Liver (tissue), 10 donors: ENCODE measurements at places on chromosomes 13 and 19. TPM values are rescaled to one million over a fixed set of nuclear protein-coding genes. Genes with fewer than 3 reads are reported as not detected.

GRCh38 chr13:80299046-80299445 lies 41.9 kb downstream of the SPRY2 start:
- DNase-seq: no peak

- DNase-seq: no peak
Measured at GRCh38 chr19:44742330-44743061, 6.0 kb upstream of the BCL3 start.

Gene BEST2
- total RNA-seq: not detected

Gene CRX
- not detected for total RNA-seq

Gene TICAM1
- total RNA-seq: 2.1 TPM

Gene C13orf46
- not detected for total RNA-seq

DNA sequence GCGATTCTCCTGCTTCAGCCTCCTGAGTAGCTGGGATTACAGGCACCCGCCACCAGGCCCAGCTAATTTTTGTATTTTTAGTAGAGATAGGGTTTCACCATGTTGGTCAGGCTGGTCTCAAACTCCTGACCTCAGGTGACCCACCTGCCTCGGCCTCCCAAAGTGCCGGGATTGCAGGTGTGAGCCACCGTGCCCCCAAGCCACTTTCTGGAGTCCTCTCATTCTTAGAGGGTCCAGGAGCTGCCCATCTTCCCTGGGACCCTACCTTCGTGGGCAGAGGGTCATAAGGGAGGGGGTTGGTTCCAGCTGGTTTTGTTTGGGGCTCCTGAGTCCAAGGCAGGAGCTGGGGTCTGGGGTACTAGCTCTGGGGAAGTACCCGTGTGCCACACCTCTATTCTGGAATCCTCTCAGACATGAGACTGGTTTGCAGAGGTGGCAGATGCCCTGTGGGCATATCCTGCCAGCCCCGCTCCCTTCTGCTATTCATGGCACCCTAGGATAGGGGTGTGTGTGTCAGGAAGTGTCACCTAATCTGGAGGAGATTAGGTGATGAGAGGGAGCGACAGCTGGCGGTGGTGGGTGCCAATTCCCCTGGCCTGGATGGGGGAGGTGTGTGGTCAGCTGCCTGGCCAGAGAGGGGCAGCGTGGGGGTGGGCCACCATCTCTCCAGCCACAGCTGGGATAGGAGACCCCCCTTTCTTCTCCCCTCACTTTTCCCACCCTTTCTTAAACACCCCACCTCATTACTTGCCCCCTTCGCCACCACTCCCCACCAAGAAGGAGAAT lies 2.1 kb downstream of the PRMT1 start:
- no peak for DNase-seq

DNA sequence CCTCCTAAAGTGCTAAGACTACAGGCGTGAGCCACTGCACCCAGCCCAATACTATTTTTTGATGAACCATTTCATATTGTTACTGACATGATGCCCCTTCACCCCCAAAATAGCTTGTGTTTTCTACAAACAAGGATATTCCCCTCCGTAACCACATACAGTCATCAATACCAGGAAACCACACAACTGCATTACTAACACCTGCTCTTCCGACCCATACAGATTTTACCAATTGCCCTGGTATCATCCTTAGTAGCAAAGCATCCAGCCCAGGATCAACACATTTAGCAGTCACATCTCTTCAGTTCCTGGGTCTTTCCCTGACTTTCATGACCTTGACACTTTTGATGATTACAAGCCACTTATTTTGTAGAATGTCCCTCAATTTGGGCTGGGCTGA lies 33.6 kb downstream of the KCTD15 start:
- DNase-seq: no peak

GRCh38 chr19:10120538-10121189 lies 965 bp upstream of the EIF3G start:
- no peak for DNase-seq

GRCh38 chr13:91459485-91459884 lies 61.1 kb downstream of the GPC5 start:
- DNase-seq: no peak

Gene ATXN8OS
- not detected for total RNA-seq

DNA sequence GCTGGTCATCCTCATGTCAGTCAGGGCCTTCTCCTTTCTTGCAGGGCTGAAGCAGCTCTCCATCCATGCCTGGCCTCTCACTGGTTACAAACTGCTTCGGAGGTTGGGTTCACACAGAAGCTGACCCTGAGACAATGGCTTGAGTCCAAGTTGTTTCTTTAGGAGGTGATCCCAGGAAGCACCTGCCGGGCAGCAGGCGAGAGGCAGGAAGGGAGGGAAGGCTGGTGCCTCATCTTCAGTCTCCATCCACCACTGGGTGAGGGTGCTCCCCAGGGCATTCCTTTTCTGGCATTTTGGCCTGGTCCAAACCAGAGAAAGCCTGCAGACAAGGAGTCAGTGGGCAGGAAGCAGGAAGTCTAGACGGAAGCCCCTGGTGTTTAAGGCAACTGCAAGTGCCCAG lies 17.6 kb upstream of the SPATA13 start:
- no peak for DNase-seq

DNA sequence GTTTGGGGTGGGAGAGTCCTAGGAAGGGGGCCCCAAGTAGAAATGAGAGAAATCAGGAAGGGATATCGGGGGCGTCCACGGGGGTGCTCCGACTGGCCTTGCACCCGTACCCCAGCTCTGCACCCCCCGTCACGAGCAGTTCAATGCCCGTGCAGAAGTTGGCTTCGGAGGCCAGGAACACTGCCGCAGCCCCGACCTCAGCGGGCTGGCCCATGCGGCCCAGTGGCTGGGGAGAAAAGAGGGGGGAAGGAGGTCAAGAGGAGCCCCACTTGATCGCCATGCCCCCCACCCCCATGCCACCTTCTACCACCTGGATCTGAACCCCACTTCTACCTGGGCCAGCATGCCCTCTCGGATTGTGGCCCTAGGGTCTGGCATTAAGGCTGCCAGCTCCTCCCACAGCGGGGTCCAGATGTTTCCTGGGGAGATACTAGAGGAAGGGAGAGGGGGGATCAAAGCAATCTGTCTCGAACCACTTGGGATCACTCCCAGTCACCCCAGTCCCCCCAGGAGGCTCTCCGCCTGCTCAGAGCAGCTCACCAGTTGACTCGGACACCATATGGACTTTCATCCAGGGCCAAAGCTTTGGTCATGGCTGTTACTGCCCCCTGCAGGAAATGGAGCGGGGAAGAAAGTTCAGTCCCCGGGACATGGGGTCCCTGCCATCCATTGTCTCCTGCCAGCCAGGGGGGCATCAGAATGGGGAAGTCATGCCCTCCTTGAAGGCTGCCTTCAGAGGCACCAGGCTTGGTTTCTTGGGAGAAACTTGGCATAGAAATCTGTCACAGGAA lies 2.5 kb upstream of the BCAT2 start:
- DNase-seq: no peak

- DNase-seq: no peak
Measured at GRCh38 chr13:73997964-73998363, 136.2 kb downstream of the KLF12 start.

Gene TSKS
- 0.08 TPM for total RNA-seq

DNA sequence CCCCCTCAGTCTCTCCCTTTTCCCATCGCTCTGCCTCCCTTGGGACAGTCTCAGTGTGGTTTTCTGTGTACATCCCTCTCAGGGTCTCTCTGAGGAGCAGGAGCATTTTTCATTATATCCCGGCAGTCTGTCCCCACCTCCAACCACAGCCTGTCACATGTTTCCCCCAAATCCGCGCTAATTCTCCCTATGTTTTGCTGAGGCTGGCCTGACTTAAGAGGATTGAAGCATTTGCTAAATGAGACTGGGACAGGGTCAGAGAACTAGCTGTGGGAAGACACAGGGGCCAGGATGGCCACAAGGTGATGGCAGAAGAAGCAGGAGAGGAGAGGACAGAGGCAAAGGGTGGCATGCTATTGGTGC lies 5.5 kb downstream of the TPRX1 start:
- DNase-seq: no peak

DNA sequence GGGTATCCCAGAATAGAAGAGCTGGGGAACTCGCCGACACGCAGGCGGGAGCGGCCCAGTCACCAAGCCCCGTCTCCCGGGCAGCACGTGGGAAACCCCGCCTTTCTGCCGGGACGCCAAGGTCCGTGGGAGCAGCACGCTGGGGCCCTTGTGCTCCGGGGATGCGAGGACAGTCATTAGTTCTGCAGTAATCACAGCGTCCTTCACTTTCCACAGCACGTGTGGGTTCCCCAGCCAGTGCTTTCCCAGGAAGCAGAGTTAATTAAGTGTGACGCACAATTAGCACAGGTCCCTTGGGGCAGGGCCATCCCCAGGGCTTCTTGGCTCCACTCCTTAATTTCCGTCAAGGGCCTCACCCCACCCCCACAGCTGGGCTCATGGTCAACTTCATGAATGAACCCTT lies 64.3 kb upstream of the C13orf46 start:
- DNase-seq: no peak

DNA sequence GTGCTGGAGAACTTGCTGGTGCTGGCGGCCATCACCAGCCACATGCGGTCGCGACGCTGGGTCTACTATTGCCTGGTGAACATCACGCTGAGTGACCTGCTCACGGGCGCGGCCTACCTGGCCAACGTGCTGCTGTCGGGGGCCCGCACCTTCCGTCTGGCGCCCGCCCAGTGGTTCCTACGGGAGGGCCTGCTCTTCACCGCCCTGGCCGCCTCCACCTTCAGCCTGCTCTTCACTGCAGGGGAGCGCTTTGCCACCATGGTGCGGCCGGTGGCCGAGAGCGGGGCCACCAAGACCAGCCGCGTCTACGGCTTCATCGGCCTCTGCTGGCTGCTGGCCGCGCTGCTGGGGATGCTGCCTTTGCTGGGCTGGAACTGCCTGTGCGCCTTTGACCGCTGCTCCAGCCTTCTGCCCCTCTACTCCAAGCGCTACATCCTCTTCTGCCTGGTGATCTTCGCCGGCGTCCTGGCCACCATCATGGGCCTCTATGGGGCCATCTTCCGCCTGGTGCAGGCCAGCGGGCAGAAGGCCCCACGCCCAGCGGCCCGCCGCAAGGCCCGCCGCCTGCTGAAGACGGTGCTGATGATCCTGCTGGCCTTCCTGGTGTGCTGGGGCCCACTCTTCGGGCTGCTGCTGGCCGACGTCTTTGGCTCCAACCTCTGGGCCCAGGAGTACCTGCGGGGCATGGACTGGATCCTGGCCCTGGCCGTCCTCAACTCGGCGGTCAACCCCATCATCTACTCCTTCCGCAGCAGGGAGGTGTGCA lies 587 bp downstream of the S1PR4 start:
- no peak for DNase-seq

- no peak for DNase-seq
Measured at GRCh38 chr13:100646030-100646673, 28.4 kb downstream of the TMTC4 start.

DNA sequence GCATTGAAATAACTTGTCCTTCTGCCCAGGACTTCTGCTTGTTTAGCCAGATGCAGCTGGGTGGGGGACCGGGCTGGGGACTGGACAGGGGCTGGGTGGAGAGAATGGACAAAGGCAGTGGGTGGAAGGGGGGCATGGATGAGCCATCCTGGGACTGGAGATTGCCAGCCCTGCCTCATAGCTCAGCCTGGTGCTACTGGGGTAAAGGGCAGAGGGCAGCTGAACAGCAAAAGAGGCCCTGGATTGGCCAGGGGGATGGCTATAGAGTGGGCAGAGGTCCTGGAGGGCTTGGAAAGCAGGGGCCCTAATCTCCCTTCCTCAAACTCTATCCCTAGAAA lies 17.7 kb upstream of the PLAUR start:
- no peak for DNase-seq

DNA sequence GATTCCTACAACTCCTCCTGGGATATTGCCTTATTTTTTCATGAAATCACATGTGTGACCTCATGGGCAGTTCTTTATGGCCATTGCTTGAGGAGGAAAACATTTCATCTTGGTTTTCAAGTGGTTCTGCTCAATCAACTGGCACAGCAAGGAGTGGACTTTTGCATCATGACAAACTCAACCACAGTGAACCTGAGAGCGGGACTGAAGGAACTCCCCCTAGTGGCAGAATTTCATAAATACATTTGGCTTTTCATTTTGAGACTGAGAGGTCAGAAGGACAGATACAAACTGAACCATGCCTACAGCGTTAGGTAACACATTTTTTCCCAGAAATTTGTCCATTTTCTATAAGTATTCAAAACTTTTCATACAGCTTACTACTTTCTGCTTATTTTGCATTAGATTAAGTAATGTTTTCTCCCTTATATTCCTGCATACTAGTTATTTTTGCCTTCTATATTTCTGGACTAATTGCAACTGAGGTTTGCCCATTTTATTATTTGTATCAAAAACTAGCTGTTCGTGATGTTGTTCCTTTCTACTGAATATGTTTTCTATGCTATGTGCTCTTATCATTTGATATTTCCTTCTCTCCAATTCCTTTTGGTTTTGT lies 13.4 kb upstream of the SIGLEC12 start:
- no peak for DNase-seq

GRCh38 chr13:67651908-67652465 lies 421.9 kb upstream of the PCDH9 start:
- DNase-seq: no peak

DNA sequence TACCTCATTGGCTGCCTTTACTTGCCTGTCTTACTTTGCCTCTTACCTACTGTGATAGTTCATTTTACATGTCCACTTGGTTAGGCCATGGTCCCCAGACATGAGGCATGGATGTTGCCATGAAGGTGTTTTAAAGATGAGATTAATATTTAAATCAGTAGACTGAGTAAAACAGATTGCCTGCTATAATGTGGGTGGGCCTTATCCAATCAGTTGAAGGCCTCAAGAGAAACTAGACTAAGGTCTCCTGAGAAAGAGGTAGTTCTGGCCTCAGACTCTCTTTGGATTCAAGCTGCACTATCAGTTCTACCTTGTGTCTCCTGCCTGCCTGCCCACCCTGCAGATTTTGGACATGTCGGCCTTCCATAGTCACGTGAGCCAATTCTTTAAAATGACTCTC lies 26.1 kb downstream of the ADGRE3 start:
- no peak for DNase-seq

DNA sequence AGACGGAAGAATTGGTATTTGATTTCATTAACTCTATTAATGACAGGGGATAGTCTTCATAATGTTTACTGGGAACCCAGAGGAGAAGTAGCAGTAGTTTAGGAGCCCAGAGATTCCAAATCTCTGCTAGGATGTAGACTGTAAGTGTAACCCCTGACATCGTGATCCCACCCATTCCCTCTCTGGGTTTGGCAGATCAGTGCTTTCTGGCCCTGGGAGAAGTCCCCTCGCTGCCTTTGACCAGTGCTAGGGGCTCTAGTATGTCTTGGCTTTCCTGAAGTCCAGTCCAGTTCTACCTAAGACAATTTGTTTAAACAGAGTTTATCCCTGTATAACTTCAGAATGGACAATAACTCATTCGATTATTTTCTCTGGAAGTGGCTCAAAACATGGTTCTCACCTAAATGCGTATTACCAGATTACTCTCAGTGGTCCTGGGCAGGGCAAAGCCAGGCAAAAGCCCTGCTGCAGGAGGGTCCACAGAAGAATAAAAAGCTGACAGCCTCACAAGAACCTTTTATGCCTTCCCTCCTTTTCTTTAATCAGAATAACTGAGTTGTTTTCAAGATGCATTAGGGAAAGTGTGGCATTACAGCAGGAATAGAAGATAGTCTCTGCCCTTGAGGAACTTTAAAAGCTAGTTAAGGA lies 11.8 kb downstream of the KLF5 start:
- DNase-seq: no peak

- DNase-seq: no peak
Measured at GRCh38 chr13:109476001-109476400, 310.4 kb downstream of the IRS2 start.

Gene ZNF829
- 1.1 TPM for total RNA-seq

GRCh38 chr19:39582442-39582841 lies 19.9 kb upstream of the LGALS13 start:
- DNase-seq: no peak

Gene ZGLP1
- 0.75 TPM for total RNA-seq
